ENCODE measurements at places on chromosomes 2 and 18. TPM values are rescaled to one million over a fixed set of nuclear protein-coding genes. Genes with fewer than 3 reads are reported as not detected.

Gene EVX2
- not detected for total RNA-seq

Gene GPR45
- total RNA-seq: not detected

DNA sequence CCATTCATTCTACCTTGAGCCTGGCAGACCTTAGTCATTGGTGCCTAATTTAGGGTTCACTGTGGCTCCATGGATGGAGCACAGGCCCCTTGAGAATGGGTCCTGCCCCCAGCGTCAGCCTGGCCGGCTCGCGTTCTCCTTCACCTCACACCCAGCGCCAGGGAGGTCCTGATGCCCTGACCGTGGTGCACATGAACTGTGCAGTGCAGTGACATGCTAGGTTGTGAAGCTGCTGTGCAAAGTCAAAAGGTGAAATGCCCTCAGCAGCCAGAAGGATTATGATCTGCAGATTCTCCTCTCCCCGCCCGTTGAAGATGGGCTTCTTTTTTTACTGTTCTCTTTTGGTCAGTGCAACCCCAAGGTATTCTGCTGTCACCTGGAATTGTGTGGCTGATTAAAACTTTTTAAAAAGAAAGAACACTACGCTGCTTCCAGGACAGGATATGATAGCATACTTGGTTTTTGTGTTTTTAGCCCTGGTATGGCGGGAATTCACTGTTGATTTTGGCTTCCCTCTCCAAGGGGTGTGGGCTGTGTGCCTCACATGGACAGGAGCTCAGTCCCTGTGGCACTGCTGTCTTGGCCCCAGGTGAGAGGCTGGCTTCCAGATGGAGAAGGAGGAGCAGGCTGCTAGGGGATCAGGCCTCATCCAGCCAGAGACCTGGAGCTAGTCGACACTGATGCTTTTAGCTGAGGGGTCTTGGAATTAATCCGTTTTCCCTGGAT is 49.4 kb upstream of the MCFD2 start:
- H3K27me3 ChIP-seq: no peaks in the 10 kb centered on the region
- peaks cover 22% of the 10 kb centered on the region for H3K4me1 ChIP-seq
- no peak overlapping the region for H3K4me3 ChIP-seq

- H3K4me3 ChIP-seq: no peak overlapping the region
- no peaks in the 10 kb centered on the region for H3K4me1 ChIP-seq
- DNase-seq: no peak
- H3K27ac ChIP-seq: no peak overlapping the region
- H3K27me3 ChIP-seq: no peaks in the 10 kb centered on the region
- no peaks in the 10 kb centered on the region for H3K36me3 ChIP-seq
These were observed 103.6 kb upstream of the SOX11 start for GRCh38 chr2:5588601-5589000.

DNA sequence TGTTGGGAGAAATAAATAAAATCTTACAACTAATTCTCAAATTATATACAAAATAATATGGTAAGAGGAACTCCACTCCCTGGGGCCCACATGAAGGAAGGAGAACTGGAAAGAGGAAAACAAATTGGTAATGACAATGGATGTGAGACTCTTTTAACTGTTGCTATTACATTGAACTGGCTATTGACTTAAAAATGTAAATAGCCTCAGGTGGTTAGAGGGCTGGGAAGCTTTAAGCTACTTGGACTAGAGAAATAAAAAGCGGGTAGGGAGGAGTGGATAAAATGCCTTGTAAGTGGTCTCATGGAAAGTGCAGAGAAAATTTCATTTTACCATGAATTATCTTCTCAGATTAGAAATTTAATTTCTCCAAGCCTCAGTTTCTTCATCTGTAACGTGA is 64.1 kb downstream of the KCNJ3 start:
- DNase-seq: no peak
- H3K27me3 ChIP-seq: no peaks in the 10 kb centered on the region
- H3K36me3 ChIP-seq: no peaks in the 10 kb centered on the region
- no peak overlapping the region for H3K27ac ChIP-seq
- H3K4me1 ChIP-seq: no peaks in the 10 kb centered on the region
